ENCODE measurements at places on chromosomes 3 and 15.

GRCh38 chr15:47750740-47751262 lies 33.5 kb downstream of the SEMA6D start:
- no peak for DNase-seq

DNA sequence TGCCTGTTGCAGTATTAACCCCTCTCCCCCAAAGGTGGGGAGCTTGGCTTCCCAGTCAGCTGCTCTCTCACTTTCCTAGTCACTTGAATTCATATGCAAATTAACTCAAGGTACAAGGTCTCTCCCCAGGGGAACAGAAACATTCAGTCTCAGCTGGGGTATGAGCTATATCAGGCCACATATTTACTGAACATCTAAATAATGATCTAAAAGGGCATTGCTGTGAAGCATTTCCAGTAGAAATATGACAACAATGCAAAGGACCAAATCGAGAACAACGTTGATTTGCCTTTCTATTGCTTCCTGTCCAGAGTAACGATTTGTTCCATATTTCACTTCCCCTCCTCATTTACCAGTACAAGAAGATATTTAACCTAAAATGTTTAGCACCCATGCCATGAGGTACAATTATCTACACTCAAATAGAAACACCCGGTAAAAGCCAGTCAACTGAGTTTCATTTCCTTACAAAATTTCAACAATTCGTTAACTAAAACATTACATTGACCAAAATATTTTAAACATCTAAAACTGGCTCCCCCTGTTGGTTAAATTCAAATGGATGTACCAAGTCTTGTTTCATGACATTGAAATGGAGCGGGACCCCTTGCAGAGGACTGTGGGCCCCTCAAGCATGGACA lies 36.5 kb upstream of the KLHL6 start:
- no peak for DNase-seq

- DNase-seq, result no peak
These were observed 175.9 kb downstream of the NTRK3 start for GRCh38 chr15:88080616-88081015.

DNA sequence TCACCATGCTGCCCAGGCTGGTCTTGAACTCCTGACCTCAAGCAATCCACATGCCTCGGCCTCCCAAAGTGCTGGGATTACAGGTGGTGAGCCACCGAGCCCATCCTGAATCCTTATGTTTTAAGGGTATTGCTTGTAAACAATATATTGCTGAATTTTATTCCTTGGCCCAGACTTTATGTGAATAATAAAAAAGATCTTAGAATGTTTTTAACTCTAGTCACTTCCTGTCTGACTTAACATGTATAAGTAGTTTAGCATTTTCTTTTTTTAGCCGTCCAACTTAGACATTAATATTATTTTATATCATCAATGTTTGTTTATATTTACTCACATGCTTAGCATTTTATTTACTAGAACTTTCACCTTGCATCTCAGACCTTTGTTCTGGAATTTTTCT lies 9.2 kb upstream of the EIF2B5 start:
- DNase-seq, result no peak

- no peak for DNase-seq
These were observed 8.0 kb upstream of the SEMA4B start for GRCh38 chr15:90192961-90193786.
